DMS 273 treated with DMSO at 0.1 percent for 48 hours (cell line): ENCODE measurements at places on chromosomes 3 and 15.

DNA sequence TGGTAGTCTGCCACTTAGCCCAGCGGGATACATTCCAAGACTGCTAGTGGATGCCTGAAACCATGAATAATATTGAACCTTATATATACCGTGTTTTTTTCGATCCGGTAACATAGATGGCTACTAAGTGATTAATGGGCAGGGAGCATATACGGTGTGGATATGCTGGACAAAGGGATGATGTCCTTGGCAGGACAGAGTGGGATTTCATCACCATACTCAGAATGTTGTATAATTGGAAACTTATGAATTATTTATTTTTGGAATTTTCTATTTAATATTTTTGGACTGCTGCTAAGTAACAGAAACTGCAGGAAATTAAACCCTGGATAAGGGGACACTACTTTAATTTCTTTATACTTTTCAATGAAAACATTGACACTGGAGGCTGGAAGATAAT, 53.2 kb downstream of the ASTE1 start:
- DNase-seq: no peak

DNA sequence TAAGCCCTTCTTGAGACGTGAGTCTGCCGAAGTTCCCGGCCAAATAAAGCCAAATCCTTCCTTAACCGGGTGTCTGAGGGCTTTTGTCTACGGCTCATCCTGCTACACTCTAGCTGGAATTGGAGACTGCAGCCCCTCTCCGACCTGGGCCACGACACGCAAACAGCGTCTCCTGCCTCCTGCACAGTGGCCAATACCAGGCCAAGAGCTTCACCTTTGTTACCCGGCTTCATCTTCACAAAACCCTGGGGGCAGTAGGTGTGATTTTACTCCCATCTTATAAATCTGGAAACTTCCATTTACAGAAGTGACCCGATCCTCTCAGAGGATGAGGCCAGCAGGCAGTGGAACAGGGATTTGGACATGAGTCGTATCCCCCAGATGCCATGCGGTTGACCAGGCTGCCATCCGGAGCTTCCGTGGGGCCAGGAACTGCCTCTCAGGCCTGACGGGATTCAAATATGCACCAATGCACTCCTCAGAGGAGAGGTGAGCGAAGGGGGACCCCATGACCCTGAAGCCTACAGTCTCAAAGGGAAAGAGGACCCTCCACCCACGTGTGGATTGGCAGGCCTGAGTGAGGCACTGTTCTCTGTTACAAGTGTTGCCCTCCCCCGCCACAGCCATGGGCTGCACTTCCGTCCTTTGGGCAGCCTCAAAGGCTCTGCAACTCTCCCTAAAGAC, 53.2 kb upstream of the KLF13 start:
- DNase-seq: no peak

GRCh38 chr15:29942143-29942542, 119.9 kb upstream of the TJP1 start:
- no peak for DNase-seq

DNA sequence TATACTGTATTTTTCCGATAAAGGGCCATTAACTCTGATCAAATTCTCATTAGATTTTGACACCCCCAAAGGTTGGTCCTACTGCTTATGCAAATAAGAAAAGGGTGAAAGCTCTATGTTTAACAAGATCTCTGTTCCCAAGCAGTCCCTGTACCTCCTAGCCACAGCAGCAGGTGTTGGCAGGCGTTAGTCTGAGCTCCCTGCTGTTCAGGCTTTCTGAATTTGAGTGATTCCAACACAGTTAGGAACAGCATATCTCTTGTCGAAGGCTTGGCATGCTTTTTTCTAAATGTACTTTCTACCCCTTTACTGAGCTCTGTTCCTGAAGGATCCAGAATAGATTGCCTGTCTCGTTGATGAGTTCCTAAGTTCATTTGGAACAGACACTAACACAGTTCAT, 42.3 kb downstream of the MITF start:
- peak; percentile 27 for DNase-seq

GRCh38 chr3:81953111-81953510, 191.7 kb upstream of the GBE1 start:
- DNase-seq: no peak

DNA sequence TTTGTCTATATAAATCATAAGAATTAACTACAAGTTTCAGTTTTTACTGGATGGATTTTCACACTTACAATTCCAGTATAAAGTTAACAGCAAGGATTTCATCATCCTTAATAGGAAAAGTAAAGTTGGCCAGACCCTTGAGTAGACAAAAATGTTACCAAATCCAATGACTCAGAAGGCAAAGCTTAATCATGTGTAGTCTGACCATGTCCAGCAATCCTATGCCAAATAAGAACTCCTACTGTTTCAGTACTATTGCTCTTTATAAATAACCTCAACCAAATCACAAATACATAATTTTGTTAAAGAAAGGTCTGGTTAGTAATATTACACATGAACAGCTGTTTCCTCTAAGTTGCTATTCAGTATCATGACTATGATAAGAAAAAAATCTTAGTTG, 35.0 kb downstream of the PLOD2 start:
- DNase-seq: no peak

DNA sequence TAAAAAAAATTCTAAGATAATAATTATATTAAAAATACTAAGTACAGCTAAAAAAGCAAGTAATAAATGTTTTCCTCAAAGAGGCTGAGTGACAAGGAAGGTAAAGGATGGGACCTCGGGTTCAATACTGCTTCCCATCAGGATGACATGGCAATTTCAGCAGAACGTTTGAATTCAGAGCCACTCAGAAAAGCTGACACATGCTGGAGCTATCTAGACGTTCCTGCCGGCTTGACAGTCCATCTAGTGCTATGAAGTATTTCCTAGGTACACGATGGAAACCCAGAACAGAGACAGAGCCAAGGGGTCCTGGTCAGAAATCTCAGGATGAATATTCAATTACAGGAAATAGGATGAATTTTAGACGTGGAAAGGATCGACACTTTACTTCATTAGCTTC, 361.8 kb downstream of the FGF12 start:
- no peak for DNase-seq

GRCh38 chr3:55746808-55747413, 259.8 kb upstream of the WNT5A start:
- DNase-seq: no peak

- no peak for DNase-seq
Measured at GRCh38 chr15:94236608-94237007, 5.2 kb downstream of the MCTP2 start.

- DNase-seq: no peak
Measured at GRCh38 chr3:141059816-141060215, 8.7 kb downstream of the SPSB4 start.

GRCh38 chr3:12454076-12454815, 30.0 kb upstream of the TSEN2 start:
- DNase-seq: no peak

GRCh38 chr15:98778960-98779359, 130.6 kb downstream of the IGF1R start:
- DNase-seq: no peak

DNA sequence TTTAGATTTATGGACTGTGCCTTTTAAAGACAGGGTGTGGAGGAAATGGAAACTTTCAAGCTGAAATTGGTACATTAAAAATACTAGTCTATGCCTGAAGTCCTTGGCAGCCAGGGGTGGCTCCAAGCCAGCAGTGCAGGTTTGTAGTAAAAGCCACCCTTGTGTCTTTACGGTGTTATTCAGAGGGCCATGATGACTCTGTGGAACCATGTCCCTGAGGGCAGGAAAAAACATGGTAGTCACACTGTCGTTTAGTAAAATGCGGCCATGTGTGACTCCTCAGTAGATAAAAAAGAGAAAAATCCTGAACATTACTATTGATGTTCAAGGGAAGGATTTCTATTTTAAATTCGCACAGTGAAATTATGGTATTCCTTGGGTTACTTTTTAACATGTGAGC, 2.7 kb downstream of the FAN1 start:
- DNase-seq: no peak

DNA sequence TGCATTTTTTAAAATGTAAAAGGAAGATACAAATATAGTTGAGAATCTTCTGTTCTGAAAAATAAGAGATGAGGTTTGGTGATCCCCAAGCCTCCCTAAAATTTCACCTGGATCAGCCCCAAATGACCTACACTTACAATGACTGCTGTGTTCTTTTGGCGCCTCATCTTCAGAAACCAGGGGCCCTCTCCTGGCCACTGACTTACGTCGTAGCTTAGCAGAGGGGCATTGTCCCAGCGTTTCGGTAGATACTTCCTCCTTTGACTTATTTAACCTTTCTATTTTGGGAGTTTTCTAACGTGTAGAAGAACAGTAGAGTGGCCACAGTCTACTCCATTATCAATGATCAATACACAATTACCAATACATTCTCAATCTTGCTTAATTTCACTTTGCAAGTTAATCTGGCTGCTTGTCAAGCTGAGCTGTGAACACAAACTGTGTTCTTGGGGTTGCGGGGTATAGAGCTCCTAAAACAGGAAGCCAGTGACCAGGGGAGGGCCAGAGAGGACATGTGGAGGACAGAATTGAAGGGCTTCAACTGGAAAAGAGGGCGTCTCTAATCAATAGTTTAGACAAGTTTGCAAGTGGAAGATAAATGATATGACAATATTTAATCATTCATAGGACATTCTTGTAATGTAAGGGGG, 419.5 kb downstream of the LPP start:
- no peak for DNase-seq

DNA sequence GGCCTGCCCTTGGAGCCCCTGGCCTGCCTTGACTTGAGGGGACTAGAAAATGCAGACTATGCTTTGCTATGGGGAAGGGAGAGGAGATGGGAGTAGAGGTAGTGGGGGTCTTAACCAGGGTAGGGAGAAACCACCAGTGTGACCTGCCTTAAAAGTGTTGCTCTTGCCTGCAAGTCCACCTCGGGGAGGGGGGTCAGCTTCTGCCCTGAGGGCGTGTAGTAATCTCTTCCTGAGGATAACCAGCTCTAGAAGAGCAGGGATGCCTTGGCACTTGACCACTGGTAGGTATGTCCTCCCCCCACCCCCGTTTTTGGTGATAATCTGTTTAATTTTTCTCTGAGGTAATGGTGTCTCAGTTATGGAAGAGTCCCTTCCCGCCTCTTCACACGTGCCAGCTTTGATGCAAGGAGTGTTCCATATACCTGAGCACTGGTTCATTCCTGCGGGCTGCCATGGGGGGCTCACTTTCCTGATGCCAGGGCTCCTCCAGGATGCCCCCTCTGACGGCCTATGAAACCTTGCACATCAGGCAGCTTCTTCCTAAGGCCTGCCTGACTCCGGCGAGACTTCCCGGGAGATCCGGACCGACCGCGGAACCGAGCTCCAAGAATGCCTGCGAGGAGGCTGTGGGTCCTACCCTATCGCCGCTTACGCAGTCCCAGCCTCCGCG, 780 bp upstream of the P4HTM start:
- DNase-seq: no peak

DNA sequence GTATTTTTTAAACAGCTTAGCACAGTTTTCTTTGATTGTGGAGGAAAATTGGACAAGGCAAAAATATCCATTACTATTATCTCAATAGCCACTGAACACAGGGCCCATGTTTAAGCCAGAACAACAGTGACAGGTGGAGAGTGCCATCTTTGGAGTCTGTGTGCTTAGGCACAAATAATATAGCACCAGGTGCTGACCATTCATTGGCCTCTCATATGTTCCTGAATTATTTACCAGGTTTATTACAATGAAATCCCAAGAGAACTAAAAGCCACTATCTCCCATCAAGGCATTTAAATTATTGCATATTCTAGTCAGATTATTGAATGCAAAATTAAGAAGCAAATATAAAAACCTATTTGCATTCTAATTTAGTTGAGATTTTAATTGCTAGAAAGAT, 39.6 kb downstream of the GPR156 start:
- DNase-seq: no peak

DNA sequence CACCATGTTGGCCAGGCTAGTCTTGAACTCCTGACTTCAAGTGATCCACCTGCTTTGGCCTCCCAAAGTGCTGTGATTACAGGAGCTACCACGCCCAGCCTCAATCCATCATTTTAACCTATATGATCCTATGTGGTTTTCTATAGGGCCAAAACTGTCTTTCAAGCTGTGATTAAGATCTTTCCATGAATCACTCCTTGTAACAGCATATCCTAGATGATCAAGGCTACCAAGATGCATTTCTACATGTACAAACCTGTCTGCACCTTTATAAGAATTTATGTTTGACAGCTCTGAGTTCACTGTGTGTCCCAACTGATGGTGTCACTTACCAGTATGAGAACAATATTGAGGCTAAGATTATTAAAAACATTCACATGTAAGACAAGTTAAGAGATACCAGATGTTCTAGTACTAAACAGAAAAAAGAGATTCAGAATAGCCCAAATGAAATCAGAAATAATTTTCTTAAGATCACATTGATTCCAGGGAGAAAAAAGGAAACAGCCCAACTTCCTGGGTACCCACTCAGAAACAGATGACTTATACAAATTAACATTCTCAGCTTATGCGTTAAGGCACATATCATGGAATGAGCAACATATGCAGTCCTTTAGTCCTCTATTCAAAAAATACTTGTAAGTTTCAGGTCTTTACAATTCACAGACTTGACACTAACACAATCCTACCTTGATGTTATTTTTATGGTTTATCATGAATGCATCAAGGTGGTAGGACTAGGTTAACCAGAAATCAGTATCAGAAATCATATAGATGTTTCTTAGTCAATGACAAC, 24.8 kb upstream of the PPIB start:
- no peak for DNase-seq

GRCh38 chr3:128301186-128302023, 148.1 kb downstream of the EEFSEC start:
- DNase-seq: no peak

GRCh38 chr3:49747792-49748480, 24.2 kb upstream of the GMPPB start:
- no peak for DNase-seq

- no peak for DNase-seq
Measured at GRCh38 chr15:44715142-44715796, 4.0 kb downstream of the B2M start.

DNA sequence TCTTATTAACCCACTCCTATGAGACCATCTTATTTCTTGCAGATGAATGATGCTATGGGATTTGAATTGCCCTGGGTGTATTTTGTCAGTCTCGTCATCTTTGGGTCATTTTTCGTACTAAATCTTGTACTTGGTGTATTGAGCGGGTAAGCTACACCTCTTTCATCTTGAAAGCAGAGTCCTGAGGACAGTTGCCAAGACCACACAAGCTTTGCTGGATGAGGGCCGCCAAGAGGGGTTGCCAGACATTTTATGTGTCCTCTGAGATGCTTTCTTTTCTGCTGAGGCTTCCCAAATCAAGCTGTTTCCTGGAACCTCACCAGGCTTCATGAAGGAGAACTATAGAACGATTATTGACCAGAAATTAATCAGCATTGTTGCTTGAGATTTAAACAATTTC, 173.2 kb downstream of the CHDH start:
- no peak for DNase-seq
